ENCODE measurements at places on chromosomes 3 and 15. TPM values are rescaled to one million over a fixed set of nuclear protein-coding genes. Genes with fewer than 3 reads are reported as not detected.

Gene C3orf85
- not detected for total RNA-seq

Gene WDR76
- total RNA-seq, result 2.7 TPM

Gene CGNL1
- total RNA-seq, result 0.28 TPM

Gene P2RY14
- 0.43 TPM for total RNA-seq

Gene SLC15A2
- total RNA-seq, result 0.14 TPM

Gene LYZL4
- total RNA-seq, result not detected

Gene FGF7
- total RNA-seq, result 976 TPM

Gene TRH
- not detected for total RNA-seq

Gene LIPC
- 1.3 TPM for total RNA-seq

Gene TPRG1
- 0.43 TPM for total RNA-seq

Gene SLC9C1
- total RNA-seq, result 0.14 TPM

Gene PLA2G4F
- not detected for total RNA-seq

Gene ABTB1
- 7.1 TPM for total RNA-seq

Gene FSD2
- not detected for total RNA-seq

Measured in smooth muscle cell of bladder (primary cell).